CD4-positive, alpha-beta T cell treated with Interferon alpha-2 for 1 hour (primary cell): ENCODE measurements at places on chromosomes 5 and 9.
A peak's percentile ranks its signal among the peaks of the same experiment; 100 is the strongest.

GRCh38 chr5:163635631-163636030, 130.2 kb downstream of the MAT2B start:
- no peak for DNase-seq

DNA sequence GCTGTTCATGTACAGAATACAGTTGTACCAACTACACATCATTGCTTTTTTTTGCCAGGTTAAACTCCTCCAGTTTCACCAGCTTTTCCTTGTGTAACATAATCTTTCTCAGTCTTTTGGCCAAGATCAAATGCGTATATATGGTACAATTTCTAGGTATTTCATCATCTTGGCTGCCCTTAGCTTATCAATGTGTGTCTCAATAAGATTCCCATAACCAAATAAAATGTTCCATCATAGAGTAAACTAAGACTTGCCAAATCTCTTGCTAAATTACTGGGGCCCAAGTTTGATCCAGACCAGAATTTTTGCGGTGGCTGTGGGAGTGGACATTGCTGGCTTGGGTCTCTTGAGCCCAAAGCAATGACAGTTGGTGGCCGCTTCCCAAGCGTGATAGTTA, 24.3 kb upstream of the ERBIN start:
- DNase-seq = no peak

- DNase-seq = no peak
Measured at GRCh38 chr5:102988459-102988858, 131.5 kb downstream of the GIN1 start.

- DNase-seq = no peak
Measured at GRCh38 chr5:167903659-167904058, 387.8 kb upstream of the WWC1 start.

DNA sequence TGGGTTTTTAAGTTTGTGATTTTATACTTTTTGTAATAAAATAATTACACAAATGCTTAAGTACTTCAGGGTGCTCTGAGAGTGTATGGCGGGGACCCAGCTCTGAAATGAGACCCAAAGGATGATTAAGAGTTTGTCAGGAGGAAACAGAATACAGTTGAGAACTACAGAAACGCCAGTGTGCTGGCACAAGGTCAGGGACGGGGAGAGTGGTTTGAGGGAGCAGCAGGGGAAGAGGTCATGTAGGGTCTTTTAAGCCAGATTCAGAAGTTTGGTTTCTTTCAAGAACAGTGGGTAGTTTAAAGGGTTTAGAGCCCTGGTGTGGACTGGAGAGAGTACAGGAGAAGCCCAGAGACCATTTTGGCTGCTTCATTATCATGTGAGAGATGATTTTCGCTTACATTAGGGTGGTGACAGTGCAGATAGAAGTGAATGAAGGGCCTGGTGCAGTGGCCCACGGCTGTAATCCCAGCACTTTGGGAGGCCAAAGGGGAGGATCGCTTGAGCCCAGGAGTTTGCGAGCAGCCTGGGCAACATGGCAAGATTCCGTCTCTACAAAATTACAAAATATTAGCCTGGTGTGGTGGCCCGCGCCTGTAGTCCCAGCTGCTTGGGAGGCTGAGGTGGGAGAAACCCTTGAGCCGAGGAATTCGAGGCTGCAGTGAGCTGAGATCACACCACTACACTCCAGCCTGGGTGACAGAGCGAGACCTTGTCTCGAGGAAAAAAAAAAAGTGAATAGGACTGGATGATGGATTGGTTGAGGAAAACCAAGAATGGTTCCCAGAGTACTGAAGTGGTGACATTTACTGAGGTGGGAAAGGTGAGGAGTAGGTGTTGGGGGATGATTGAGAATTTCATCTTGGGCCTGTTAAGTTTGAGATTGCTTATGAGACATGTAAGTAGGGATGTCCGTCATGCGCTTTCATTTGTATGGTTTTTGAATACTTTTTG, 1.4 kb upstream of the ETF1 start:
- DNase-seq = peak; percentile 24

- DNase-seq = no peak
Measured at GRCh38 chr5:169112016-169112415, 188.9 kb downstream of the SLIT3 start.

GRCh38 chr5:119402081-119402480, 46.3 kb downstream of the TNFAIP8 start:
- no peak for DNase-seq

DNA sequence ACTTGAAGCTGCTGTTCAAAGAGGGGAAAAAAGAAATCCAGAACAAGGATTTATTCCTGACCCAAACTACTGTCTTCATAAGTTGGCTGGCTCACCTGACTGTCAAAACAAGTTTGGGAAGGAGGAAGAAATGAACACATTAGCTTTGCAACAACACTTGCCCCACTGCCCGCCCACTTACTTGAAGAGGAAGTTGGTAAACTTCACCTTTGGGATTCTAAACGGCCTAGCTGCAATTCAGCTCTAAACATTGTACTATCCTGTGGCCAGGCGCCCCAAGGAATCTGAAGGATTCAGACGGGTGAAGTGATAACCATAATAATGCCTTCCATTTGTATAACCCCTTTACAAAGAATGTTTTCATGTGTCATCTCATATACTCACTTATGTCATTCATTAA, 199.4 kb downstream of the ARRDC3 start:
- peak; percentile 3 for DNase-seq

DNA sequence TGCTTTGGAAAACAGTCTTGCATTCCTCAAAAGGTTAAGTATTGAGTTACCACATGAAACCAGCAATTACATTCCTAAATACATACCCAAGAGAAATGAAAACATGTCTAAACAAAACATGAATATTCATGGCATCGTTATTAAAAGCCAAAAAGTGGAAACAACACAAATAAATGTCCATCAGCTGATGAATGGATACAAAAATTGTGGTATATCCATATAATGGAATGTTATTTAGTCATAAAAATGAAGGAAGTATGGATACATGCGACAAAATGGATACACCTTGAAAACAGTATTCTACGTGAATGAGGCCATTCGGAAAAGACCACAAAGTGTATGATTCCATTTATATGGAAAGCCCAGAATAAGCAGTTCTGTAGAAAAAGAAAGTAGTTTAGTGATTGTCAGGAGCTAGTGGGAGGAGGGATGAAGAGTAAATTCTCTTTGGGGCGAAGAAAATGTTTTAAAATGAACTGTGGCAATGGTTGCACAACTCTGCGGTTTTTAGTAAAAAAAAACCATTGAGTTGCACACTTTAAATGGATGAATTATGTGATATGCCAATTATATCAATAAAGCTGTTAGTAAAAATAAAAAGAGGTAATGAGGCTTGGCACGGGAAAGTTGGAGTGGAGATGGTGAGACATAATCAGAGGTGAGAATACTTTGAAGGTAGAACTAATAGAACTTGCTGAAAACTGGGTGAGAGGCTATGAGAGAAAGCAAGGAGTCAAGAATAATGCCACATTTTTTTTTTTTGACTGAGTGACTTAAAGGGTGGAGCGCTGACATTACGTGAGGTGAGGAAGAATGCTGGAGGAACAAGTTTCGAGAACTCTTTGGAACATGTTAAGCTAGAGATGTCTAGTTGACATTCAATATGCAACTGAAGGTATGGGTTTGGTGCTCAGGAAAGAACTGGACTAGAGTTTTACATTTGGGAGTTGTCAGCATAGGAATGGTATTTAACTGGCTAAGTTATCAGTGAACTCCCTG, 194.9 kb upstream of the ZNF608 start:
- no peak for DNase-seq
